ENCODE measurements at places on chromosomes 4 and X.

DNA sequence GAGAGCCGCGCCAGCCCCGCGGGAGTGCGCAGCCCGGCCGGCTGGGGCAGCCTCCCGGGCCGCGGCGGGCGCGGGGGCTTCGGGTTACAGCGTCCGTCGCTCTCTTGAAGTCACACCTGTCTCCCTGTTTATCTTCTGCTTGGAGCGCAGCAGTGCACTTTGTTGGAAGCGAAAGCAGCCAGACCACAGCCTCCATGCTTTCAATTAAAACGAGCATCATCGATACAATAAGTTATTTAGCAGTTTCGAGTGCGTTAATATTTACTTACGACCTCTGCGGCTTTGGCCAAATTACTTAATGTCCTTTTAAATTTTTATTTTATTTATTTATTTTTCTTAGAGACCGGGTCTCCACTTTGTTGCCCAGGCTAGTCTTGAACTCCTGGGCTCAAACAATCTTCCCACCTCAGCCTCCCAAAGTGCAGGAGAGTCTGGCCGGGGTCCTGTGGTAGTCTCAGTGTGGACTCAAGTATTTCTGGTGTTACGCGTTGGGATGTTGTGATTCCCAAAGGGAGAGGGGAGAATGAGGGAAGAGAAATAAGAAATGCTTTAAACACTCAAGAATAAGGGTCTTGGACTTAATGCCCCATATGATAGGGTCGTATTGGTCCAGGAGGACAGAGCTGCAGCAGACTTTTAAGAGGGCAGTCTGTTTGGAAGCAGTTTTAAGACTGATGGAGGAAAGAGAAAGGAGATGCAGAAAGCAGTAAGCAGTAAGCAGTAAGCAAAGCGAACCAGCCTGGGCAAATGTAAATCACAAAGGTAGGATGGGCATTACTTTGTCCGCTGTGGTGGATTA lies 504 bp upstream of the PDLIM3 start:
- DNase-seq, result no peak

GRCh38 chr4:74320559-74321118 lies 12.4 kb downstream of the EPGN start:
- no peak for DNase-seq

DNA sequence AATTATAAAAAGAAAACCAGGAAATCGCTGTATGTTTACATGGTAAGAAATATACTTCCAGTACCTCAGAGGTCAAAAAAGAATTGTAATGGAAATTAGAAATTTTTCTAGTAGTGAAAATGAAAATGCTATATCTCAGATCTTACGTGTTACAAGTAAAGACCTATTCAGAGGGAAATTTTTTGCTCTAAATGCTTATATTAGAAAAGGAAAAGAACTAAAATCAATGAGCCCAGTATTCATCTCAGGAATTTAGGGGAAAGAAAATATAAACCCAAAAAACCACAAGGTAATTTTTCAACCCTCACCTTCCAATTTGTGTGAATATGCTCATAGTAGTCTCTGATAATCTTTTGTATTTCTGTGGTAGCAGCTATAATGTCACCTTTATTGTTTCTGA lies 145.6 kb downstream of the RAP1GDS1 start:
- no peak for DNase-seq

GRCh38 chr4:2574009-2574408 lies 37.6 kb downstream of the FAM193A start:
- no peak for DNase-seq

DNA sequence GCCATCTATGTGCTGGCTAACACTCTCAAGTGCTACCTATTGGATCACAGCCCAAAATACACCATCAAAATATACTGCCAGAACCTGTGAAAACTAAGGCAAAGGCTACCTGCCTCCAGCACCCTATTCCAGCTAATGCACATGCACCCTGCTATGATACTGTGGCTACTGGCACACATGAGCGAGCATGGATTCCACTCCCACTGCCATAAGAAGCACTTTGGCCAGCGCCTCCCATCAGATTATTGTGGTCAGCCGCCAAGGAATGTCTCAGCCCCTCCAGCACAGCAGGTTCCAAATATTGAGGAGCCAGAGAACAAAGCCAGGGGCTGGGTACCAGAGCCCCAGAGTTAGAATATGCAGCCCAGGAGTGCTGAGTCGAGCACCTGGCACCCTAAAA lies 32.5 kb upstream of the TMPRSS11F start:
- no peak for DNase-seq

GRCh38 chr4:4507923-4508322 lies 33.9 kb downstream of the STX18 start:
- DNase-seq, result no peak

- DNase-seq, result no peak
Measured at GRCh38 chr4:185256446-185256845, 47.0 kb downstream of the SNX25 start.

- DNase-seq, result no peak
Measured at GRCh38 chrX:133652185-133652584, 236.9 kb upstream of the GPC4 start.

DNA sequence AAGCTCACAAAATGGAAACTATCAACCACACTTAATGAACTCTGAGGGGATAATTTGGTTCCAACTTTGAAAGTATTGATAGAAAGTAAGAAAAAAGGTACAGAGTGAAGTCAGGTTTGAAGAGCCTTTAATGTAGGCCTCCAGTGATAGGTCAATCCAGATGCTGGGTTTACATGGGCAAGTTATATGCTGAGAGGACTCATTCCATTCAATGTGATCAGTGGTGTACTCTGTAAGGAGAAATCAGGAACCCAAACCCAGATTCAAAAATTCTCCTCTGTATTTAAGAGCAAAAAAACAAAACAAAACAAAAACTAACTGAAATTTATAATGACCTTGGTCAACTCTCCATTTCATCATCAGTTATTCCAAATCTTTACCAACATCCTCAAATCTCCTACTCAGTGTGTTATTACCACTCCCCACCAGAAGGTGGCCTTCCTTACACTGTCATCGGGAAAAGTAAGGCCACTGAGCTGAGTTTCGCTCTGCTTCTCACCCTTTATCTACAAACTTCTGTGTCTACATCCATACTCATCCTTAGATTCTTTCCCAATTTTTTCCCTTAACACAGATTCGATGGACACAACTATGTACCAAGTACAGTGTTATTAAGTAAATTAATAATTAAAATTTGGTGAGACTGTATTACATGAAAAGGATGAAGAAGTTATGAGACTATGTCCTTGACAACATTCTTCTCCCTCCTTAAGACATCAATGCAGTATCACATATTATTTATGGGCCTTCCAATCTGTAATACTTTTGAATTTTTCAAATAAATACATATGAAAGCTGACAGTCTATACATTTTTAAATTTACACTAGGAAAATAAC lies 88.3 kb downstream of the ZAR1 start:
- no peak for DNase-seq

- no peak for DNase-seq
Measured at GRCh38 chr4:160514126-160514525, 1411.2 kb downstream of the RAPGEF2 start.

DNA sequence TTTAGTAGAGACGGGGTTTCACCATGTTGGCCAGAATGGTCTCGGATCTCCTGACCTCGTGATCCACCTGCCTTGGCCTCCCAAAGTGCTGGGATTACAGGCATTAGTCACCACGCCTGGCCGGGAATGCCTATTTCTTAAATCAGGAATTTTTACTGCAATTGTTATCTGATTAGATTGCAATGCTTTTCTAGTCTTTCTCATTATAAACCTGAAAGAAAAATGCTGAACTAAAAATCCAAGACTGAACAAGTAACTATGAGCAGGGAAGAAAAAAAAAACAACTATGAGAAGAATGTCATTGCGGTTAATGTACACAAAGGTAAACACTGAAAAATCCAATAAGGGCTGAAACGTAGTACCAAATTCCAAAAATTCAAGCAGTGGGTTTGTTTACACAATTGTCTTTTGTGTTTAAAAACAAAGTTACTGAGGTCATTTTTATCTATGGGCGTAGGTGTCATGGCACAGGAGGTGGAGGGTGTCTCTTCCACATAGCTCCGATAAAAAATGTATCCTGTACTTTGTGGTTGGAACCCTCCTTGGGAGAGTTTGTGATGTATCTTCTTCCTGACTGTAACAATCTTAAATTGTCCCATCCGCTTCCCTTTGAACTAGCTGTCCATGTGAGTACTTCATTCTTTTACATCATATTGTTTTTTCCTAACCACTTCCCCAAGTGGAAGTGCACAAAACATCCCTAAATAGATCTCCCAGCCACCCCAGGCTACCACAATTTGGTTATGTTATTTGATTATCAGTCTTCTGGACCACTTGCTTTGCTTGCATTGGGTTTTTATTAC lies 11.1 kb upstream of the TMEM156 start:
- DNase-seq, result no peak

DNA sequence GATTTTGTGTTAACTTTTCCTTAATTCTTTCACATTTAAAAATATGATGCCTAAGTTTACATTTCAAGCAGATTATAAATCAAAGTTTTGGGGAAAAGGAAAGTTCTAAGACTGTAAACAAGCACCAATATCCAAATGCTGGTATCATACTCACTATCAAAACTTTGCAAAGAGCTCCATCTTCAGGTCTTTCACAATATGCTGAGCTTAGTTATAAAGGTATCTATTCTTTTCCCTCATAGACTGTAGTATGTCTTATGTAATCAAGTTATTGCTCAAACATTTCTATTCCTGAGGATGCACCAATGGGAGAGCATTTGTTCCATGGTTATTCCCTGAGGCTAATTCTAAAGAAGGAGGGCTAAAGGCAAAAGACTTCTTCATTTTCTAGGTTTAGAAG lies 207.9 kb upstream of the FAM241A start:
- DNase-seq, result no peak

- DNase-seq, result no peak
Measured at GRCh38 chr4:6938237-6938636, 28.6 kb downstream of the TBC1D14 start.

DNA sequence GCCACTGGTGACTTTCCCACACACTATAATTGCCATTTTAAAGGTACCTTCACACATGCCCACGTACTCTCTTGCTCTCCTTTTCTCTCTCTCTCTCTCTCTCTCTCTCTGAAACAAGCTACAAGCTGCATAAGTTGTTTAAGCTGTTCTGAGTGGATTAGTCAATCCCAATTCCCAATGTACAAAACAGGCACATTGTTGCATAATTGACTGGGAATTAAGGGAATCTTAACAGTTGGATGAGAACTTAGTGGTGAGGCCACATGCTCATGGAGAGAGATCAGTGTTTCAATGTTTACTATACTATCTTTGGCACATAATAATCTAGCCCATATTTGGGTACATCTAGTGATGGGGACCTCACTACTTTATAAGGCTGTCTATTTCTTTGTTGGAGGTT lies 123.3 kb downstream of the ARHGEF9 start:
- no peak for DNase-seq

DNA sequence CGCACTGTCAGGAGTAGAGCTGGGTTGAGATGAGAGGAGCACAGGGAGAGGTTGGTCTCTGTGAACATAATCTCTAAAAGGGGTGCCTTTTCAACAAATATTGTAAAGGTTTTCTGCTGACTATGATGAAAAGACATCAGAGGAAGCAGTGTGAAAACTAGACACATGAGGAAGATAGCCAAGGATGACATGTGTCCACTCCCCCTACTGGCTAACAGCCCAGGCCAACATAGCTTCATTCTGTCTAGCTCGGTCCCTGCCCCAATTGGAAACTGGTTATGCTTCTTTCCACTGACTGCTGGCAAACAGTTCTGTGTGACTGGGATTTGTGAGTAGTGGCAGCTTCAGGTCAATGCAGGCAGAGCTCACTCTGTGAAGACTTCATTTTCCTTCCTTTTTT lies 115.4 kb upstream of the ESX1 start:
- DNase-seq, result no peak

- DNase-seq, result no peak
Measured at GRCh38 chr4:159298502-159298901, 195.6 kb downstream of the RAPGEF2 start.

GRCh38 chr4:123616951-123617461 lies 220.4 kb downstream of the SPRY1 start:
- no peak for DNase-seq

DNA sequence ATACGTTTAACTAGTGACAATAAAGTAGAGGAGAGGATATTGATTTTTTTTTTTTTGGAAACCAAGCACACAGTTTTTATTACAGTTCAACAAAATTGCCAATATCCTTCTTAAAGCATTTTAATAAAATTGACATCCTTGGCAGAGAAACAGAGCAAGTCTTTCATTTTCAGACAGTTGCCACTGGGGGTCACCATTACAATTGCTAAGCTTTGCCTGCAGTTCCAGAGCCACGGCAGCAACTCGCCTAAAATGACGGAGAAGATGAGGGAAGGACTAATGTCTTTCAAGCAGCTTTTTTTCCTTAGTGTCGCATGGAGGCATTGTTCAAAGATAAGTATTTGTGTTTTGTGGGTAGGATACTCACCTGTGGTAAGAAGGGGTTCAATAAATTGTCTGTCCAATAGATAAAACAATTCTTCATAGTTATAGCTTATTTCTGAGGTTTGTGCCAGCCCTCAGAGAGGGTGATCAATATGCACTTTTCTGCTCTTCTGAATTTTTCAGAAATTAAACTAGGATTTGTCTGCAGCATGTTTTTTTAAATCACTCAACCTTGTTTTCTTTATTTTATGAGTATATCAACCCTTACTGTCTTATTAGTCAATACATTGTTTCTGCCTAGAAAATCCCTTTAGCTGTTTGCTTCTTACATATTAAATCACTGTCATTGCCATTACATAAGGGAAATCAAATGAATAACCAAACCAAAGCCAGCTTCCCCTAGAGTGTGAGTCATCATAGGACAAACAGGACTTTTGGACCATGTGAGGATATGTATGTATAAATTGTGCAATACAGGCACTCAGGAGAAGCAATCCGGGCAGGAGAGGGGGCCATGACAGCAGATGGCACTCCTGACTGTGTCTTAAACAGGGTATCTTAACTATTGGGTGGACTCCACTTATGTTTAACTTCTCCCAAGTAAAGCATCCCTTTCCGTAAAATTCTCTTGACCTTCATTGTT lies 508.1 kb upstream of the ARX start:
- no peak for DNase-seq

- no peak for DNase-seq
Measured at GRCh38 chrX:56026815-56027214, 205.3 kb upstream of the KLF8 start.

DNA sequence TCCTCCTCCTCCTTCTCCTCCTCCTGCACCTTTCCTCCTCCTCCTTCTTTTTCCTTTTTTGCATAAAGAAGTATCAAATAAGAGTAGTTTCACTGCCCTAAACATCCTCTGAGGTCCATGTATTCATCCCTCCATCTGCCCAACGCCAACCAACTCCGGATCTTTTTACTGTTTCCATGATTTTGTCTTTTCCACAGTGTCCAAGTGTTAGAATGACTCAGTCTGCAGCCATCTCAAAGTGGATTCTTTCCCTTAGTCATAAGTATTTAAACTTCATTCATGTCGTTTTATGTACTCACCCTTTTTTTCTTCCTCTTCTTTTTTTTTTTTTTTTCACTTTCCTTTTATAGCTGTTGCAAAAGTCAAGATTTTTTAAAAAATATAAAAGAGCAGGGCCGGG lies 12.9 kb downstream of the CSF2RA start:
- no peak for DNase-seq

DNA sequence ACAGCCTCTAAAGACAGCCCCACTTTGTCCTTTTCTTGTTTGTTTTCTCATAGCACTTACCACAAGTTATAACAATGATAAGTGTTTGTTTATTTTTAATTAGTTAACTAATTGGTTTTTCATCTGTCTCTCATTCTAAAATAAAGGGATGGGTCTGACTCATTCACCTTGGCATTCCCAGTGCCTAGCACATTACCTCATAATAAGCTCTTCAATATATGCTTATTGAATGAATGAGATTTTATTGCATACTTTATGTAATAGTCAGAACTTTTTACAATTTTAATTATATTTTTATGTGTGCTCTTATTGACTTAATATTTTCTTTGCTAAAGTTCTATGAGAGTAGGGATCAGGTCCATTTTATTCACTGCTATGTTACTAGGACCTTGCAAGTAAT lies 22.8 kb upstream of the PRKG2 start:
- no peak for DNase-seq
